Activated CD4-positive, CD25-positive, alpha-beta regulatory T cell treated with anti-CD3 and anti-CD28 coated beads, Interleukin-2, amount 50 U/mL, for 72 hours (primary cell): ENCODE measurements at places on chromosomes 4 and X.
A peak's percentile ranks its signal among the peaks of the same experiment; 100 is the strongest.

- DNase-seq = no peak
Observed at GRCh38 chr4:158538176-158538575, 16.5 kb downstream of the RXFP1 start.

DNA sequence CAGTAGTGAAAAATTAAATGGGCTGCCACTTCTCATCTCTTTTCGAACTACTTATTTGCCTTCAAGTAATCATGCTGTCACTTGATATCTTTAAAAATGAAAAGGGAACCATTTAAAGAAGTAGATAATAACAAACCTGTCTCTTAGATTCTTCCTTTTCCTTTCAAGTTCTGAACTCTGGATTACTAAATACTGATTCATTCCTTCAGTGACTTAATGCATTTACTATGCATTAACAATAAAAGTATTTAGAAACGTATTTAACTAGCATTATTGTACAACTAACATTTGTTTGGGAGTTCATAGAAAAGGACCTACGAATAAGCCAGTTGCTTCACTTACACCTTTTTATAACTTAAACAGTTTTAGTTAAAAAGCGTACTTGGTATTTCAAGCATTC, 61.1 kb upstream of the RAB33B start:
- no peak for DNase-seq

GRCh38 chrX:113275804-113276203, 435.2 kb upstream of the AMOT start:
- DNase-seq = no peak

DNA sequence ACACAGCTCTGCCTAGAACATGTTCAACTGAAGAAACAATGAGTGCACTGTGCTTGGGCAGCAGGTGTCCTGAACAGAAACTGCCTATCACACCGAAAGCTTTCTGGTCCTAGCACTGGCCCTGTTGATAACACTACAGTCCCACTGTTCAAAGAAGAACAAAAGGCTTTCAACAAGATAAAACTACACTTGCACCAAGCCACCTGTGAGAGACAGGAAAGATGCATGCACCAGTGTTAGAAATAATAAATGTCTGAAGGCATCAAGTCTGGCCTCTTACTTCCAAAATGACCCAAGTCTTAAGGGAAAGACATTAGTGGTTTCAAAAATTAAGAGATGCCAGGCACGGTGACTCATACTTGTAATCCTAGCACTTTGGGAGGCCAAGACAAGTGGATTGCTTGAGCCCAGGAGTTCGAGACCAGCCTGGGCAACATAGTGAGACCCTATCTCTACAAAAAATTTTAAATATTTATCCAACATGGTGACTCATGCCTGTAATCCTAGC, 68.7 kb downstream of the APBB2 start:
- DNase-seq = no peak

- no peak for DNase-seq
Observed at GRCh38 chr4:54746218-54746617, 88.5 kb downstream of the KIT start.

GRCh38 chr4:98851806-98852205, 77.1 kb downstream of the EIF4E start:
- no peak for DNase-seq

- DNase-seq = no peak
Observed at GRCh38 chr4:151100531-151100930, 1.1 kb downstream of the RPS3A start.

DNA sequence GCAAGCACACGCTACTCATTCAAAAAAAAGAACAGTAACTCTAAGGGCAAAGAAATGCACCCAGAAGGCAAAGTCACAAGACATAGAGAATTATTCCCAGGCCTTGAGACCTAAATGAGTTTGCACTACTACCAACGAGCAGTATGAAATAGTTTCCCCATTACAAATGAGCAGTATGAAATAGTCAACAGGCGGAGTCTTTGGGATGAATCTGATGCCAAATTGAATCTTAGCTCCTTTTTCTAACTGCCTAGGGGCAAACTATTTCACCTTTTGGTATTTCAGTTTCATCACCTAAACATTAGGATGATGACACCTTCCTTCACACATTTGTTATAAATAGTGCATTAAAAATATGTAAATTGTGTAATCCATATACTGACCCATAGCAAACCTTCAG, 213.0 kb upstream of the FAT4 start:
- no peak for DNase-seq

DNA sequence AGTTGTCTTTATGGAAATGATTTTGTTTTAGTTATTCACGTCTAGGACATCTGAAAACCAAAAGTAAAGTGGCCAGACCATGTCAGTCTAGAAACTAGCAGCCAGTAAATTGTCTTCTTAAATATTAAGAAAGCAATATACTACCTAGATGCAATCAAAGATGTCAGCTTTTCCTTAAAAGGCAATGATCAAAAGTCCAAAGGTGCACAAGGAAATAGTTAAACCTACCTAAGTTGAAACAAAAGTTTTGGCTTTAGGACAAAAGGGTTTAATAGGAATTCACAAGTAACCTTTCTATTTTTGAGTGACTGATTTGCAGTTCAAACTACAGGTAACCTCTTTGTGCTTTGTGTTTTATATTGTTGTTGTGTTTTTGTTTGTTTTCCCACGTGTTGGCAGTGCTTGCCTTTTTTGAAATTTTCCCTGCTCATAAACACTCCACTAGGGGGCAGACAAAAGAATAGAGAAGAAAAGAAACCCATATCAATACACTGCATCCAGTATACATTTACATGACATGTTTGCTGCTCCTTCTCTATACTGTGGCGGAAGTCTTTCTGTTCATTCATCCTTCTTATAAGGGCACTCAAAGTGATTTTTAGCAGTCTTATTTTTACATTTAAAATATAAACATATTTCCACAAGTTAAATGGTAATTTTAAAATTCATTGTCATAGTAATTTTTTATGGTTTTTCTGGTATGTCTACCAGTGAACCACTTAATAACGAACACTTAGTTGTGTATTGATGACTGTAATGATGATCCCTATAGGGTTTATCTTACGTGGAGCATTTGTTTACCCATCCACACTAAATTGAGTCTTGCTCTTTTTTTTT, 62.7 kb downstream of the GAB1 start:
- DNase-seq = no peak

DNA sequence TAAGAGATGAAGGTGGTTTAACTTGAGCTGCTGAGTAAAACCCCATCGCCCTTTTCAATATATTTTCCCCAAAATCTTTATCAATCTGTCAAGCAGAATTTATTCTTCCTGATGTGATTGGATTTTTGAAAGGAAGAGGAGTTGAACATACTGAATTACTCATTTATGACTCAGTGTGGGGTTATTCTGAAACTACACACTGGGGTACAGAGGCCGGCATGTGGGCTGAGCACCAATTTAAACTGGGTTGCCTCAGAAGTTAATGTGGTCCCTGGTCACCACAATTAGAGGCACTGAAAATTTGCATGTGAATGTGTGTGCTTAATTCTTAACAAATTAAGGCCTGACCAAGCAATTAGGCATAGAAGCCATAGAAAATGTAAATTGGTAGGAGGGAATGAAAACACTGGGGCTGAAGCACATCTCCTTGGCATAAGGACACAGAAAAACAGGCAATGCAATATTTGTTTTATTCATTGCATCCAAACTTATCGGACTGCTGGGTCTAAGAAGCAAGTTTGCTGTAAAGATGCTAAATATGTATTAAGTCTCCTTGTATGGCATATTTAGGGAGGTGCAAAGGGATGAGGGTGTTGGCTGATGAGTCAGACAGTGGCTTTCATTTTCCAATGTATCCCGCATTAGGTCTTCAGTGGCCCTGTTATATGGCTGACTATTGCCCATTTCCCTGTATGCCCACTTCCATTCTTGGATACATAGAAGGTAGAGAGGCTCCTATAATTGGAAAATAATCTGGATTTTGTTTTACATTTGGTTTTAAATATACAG, 170.9 kb downstream of the IL15 start:
- no peak for DNase-seq

DNA sequence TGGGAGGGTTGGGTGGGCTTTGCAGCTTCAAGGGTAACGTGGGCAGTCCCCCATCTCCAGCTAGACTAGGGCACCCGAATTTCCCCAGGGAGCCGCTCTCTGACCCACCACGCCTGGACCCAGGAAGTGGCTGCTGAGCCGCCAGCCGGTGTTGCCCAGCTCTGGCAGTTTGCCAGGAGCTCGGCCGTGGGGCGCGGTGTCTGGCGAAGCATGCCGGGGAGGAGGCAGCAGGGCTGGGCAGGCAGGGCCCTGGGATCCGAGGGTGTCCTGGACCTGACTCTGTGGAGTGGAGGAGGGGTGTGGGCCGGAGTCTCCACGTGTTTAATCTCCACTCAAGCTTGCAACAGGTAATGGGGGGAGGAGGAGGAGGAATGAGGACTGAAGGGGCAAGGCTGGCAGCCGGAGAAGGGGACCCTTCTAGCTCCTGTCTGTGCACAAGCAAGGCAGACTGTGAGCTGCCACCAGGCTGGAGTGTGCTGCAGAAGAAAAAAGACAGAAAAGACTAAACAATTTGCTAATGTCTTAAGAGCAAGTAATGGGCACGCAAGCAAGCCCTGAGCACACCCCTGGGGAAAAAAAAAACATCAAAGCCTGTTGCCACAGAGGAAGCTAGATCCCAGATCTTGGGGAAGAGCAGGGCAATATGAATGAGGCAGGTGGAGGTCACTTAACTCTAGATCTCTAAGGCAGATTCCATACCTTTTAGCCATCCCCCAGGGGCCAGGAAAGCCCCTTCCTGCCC, 2.4 kb downstream of the LONRF3 start:
- DNase-seq = peak; percentile 42

GRCh38 chrX:39426101-39426500, 624.8 kb downstream of the MID1IP1 start:
- DNase-seq = no peak

GRCh38 chrX:3461397-3462165, 115.1 kb upstream of the MXRA5 start:
- no peak for DNase-seq

- no peak for DNase-seq
Observed at GRCh38 chr4:68655764-68656444, 14.5 kb downstream of the UGT2B15 start.

GRCh38 chr4:163447481-163447880, 26.1 kb downstream of the TKTL2 start:
- DNase-seq = no peak

GRCh38 chr4:664713-665231, 9.3 kb downstream of the ATP5ME start:
- DNase-seq = no peak

GRCh38 chr4:166941629-166942028, 292.7 kb downstream of the SPOCK3 start:
- no peak for DNase-seq

- DNase-seq = no peak
Observed at GRCh38 chr4:140877781-140878180, 121.6 kb upstream of the TBC1D9 start.

DNA sequence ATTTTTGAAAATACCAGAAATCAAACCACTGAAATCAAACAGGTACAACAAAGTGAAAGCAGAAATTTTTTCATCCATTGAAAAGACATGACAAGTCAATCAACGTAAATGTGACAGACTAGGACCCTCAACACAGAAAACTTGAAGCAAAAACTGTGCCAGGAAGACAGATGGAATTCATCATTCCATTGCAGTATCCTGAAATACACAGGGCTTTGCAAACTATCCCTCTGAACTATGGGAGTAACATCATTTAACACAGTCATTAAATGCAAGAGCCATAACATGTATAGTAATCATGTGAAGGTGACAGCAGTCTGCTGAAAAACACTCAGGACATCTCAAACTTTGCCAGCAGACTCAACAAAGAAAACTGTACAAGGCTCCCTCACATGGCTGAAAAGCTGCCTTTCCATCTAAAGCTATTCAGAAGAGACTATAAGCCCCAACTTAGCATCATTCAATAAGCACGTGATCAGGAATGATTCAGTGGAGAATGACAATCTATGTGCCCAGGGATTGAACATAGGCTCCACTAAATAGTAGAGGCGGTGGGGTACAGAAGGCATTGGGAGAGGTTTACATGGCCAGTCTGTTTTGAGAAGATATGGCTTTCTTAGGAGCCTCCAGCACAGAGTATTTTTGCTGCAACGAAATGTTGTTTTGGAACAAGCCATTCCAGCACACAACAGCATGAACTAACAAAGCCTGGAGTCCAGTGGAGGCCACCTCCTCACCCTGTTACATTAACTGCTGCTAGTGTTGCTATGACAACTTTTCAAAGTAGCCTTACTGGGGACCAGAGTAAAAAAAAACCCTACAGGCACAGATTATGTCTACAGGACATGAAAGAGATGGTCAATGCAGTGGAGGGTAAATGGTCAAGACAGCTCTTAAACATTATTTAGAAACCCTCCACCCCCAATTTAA, 274.5 kb upstream of the NOCT start:
- no peak for DNase-seq

DNA sequence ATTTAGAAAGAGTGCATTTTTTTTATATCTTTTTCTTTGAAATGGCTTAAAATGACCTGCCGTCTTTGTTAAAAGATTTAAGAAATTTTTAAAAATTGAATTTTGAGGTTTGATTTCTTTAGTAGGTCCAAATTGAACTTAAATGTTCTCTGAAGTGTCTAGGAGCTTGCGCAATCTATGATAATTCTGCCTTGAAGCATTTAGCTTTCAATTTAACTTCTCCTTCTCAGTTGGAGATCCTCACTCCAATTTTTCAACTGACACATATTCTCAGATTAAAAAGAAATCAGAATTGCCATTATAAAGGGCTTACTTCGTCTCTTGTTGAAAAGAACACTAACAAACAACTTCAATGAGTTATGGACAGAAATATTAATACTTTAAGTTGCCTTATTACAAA, 273.5 kb downstream of the TMA16 start:
- no peak for DNase-seq

GRCh38 chr4:8488791-8489369, 48.3 kb downstream of the TRMT44 start:
- DNase-seq = no peak

DNA sequence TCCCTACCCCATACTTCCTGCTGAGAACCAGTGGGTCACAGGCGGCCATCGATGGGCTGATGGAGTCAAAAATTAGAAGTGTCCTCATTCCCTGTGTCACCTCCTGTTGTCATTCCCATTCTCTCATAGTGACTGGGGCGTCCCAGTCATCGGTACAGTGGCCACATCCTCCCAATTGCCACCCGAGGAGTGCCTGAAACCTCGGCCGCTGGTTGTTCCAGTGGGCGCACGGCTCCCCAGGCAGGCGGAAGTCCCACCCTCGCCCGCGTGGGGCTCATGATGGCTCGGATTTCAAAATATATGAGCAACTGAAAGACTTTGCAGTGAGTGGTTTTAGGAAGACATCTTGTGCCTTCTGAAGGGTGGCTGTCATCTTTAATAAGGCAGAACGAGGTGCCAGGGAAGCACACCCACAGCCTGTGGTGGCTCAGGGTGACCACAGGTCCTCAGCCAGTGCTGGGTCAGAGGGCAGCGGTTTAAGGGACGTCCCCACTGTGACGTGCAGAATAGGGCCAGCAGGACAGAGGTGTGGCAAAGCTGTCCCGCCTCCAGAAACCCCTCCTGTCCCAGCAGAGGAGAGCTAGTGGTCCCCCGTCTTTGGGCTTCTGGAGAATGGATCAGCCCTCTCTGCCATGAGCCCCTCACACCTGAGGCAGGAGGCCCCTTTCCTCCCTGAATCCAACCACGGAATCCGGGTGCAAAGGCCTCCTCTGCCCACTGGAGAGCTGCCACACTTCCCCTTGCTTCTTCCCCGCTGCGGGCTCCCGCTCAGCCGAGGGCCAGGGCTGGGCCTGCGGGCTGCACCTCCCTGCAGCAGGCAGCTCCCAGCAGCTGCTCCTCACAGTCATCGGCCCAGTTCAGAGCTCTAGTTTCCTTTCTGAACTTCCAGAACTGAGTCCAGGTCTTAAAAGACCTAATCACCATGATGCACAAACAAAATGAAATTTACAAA, 90.4 kb downstream of the ABLIM2 start:
- DNase-seq = no peak
